ENCODE measurements at places on chromosomes 7 and 10.

GRCh38 chr10:23694446-23694920, 255.6 kb downstream of the OTUD1 start:
- DNase-seq = no peak

GRCh38 chr7:52838981-52839411, 196.4 kb upstream of the POM121L12 start:
- no peak for DNase-seq

DNA sequence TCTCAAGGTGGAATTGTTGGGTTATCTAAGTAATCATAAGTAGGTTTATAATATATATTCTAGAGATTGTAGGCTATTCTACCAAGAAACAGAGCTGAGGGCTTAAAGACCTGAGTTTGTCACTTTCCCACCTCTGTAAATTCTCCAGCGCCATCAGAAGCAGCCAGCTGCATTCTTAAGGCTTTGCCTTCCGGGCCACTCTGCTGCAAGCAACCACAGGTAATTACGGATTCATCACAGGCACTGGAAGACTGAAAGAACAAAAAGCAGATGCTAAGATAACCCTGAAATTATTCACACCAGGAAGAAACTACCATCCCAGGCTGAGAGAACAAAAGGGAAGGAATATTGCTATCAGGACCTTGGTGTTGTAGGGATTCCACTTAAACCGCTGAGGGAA, 137.8 kb upstream of the JCAD start:
- no peak for DNase-seq

GRCh38 chr10:81866753-81867152, 8.2 kb upstream of the NRG3 start:
- DNase-seq = no peak

GRCh38 chr10:117499248-117500105, 43.1 kb upstream of the EMX2 start:
- DNase-seq = no peak

- DNase-seq = no peak
These were observed 79.9 kb downstream of the ZMIZ1 start for GRCh38 chr10:79148452-79149344.

DNA sequence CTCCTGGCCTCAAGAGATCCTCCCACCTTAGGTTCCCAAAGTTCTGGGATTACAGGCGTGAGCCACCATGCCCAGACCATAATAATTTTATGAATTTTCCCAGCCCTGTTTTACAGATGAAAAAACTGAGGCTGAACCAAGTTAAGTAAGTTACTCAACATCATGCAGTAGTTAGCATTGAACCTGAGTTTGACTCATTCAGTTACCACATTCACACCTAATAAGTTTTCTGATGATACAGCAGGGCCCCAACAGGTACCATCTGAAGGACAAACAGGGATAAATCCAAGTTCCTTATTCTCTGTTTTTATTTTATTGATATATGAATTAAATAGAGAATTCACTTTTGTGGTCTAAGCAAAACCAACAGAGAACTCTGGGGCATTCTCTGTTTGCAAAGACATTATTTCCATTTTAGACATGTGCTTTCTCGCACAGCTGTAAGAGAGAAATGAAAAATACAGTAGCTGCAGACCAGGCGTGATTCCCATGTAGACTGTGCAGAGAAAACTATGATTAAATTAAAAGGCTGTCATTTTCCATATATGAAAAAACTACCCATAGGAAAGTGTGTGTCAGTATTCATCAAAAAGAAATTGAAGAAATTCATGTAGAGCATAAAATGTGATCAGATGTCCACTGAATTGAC, 26.6 kb downstream of the APBB1IP start:
- DNase-seq = no peak

DNA sequence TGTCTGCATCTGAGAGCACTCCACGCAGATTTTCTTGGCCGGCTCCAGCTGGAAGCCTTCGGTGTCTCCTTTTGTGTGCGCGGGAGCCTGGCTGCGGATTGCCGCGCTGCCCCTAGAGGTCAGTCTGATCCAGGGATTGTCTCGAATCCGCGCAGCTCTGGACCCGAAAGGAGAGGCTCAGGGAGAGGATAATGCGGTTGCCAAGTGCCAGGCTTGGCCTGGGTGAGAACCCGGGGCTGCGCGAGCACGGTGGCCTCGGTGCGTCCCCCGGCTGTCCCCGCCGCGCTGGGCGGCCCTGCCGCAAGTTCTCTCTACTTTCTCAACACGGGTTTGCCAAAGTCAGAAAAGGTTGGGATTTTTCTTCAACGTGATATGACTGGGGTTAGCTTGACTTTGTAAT, 140.9 kb downstream of the ADCYAP1R1 start:
- DNase-seq = peak; percentile 87

- DNase-seq = no peak
These were observed 63.7 kb downstream of the LARP4B start for GRCh38 chr10:867807-868206.

DNA sequence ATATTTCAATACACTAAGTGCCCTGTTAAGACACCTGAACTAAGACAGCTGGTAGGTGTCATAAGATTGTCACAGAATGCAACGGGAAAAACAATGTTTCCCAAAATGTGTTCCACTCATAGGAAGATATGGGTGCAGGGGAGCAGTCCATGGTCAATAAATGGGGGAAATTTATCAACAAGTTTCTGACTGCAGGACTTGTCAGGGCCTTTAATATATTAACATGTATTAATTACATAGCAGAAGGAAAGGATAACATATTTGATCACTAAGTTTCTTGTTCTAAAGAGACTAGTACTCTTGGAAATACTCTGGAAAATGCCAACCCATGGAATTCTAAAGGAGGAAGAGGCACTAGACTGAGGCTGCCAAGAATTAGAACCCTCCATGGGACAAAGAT, 6.7 kb downstream of the RBP3 start:
- DNase-seq = no peak

GRCh38 chr10:33041783-33042437, 83.9 kb upstream of the ITGB1 start:
- DNase-seq = no peak

DNA sequence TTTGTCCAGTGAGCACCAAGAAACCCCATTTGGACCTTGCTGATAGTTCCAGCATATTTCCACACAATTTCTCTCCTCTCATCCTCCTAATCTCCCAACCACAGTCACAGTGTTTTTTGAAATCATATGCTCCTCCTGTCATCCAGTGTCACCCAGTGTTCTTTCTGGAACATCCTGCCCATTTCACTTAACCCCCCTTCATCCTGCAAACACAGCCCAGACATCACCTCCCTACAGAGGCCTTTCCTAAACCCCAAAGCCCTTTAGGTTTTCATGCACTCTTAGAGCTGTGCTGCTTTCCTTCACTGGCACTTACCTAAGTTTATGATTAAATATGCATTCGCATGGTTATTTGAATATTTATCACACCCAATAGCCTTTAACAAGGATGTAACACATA, 1158.0 kb upstream of the C7orf33 start:
- DNase-seq = no peak

- no peak for DNase-seq
These were observed 133.2 kb upstream of the TBX20 start for GRCh38 chr7:35386816-35387706.

- no peak for DNase-seq
These were observed 12.4 kb downstream of the GFRA1 start for GRCh38 chr10:116260599-116260998.

DNA sequence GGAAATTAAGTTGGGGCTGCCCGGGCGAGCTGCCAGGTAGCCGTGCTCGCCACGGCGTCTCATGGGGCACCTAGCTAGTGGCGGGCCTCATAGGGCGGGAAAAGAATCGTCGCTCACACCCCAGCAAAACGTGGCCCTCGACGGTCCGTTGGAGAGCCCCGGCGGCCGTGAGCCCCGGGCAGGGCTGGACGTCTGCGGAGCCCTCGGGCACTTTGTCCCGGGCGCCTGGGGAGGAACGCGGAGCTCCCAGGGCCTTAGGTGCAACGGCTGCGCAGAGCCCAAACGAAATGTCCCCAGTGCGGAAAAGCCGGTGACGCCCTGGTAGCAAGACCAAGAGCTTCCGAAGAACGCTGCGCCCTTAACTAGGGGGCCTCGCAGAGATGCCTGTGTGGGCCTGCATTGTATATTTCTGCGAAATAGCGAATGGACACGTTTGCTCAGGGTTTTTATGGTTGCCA, 866 bp upstream of the SFMBT2 start:
- DNase-seq = no peak

- DNase-seq = no peak
These were observed 14.9 kb upstream of the SLIT1 start for GRCh38 chr10:97200616-97201015.

DNA sequence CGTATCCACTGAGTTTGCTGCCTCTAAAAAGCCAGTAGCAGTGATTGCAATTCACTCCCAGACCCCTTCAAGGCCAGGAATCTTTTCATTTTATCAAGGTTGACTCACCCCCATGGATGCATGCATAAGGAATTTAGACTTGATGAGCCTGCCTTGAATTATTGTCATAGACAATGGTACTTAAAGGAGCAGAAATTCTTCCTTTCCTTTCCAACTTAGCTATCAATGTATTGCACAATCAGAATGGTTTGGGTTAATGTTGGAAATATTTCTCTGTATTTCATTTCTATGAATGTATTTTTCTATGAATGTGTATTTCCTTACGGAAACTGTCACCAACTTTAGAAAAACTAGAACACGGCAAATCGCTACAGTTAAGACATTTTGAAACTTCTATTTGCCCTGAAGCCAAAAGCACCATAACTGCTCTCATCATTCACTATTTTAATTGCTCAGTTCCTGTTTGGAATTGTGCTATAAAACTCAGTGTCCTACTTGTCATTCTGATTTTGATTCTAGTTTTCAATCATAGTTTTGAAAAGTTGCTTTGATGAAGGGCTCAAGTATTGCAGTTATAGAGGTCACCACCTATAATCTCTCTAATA, 355.7 kb upstream of the AKR1E2 start:
- no peak for DNase-seq

- no peak for DNase-seq
These were observed 28.5 kb downstream of the FOXL3 start for GRCh38 chr7:318476-318875.

GRCh38 chr7:106590209-106590816, 70.6 kb downstream of the CCDC71L start:
- DNase-seq = no peak

DNA sequence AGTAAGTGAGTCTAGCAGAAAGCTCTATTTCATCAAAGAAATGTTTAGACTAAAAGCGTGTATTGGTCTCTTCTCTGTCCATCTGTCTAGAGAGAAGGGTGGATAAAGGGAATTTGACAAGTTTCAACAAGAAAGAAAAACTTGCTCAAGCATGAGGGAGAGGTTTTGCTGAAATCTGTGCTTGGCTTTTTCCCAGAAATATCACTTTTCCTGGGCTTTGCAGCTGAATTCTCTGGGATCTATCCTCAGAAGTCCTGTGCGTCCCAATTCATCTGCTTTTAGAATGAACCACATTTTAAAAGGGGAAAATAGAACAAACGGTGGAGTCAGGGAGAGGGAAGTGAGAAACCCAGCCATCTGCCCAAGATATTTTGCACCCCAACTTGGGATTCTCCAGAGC, 59.6 kb upstream of the CELF2 start:
- no peak for DNase-seq

DNA sequence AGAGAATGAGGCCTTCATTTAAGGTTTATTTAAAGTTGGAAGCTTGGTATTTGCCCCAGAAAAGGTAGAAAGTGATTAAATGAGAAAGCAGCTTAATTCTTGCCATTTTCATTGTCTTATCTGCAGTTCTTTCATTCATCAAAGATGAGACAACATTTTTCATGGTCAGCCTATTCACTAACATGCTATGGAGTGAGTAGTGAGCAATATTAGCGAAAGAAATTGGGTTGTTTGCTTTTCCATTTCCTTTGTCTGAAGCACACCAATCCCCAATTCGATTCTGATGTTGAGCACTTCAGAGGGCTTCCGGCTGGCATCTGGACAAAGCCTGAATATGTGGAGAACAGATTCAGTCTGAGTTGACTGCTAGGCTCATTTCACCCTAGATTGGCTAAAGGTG, 317.2 kb downstream of the BBS9 start:
- no peak for DNase-seq

DNA sequence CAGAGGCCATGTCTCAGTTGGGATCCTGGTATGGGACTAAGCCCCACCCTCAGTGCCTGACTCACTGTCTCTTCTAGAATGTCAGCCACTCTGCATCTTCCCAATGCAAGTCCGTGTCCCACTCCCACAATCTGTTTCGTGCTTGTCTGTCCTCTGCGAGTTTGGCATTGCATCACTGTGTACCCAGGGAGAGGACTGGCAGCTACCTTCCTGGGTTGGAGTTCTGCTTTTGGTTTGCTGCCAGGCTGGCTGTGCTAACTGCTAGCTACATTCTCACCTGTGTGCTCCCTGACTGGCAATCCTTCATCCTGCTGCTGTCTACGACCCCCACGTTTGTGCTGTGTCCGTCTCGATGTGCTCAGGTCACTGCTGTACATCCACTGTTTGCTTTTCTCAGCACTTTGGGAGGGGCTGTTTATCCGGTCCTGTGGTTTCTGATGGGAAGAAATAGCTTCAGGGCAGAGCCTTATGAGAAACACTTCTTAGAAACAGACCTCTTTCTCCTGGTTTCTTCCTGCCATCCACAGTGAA, 56.0 kb upstream of the GLI3 start:
- no peak for DNase-seq

- DNase-seq = no peak
These were observed 527 bp upstream of the SORCS3 start for GRCh38 chr10:104640339-104641186.

DNA sequence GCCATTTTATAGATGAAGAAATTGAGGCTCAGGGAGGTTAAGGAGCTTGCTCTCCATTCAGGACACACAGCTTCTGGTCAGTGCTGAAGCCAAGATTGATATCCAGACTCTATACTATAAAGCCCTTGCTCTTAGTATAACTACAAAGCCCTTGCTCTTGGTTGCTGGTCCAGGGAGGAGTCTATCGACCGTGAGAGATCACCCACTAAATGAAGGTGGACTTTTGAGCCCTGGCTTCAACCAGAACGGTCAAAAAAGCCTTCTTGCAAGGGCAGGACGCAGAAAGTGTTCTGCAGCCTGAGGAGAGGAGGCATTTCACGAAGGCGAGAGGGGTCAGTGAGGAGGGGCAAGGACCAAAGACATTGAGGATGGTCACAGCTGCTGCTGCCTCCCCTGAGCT, 176.3 kb downstream of the CYP26A1 start:
- no peak for DNase-seq

DNA sequence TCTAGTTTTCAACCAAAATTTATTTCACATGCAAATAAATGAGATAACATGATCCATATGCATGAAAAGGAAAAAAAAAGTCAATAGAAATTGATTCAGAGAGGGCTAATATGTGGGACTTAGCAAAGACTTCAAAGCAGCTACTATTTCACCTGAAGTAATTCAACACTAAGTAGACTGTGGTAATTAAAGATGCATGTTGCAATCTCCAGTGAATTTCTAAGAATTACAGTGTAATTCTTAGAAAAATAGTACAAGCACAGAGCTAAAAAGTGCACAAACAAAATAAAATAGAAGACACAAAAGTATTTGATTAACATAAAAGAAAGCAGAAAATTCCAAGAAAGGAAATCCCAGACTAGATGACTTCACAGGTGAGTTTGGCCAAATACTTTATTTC, 25.7 kb downstream of the GPR22 start:
- no peak for DNase-seq
